HT1080 (cell line): ENCODE measurements at places on chromosomes 16 and 17. TPM values are rescaled to one million over a fixed set of nuclear protein-coding genes. Genes with fewer than 3 reads are reported as not detected.

The GJD3 gene
- total RNA-seq: not detected in 2 replicates

The ADCY7 gene
- total RNA-seq: 38.8 and 53.7 TPM in 2 replicates

The RGS11 gene
- 0.07 TPM in 1 of 2 replicates, not detected in the other for total RNA-seq

DNA sequence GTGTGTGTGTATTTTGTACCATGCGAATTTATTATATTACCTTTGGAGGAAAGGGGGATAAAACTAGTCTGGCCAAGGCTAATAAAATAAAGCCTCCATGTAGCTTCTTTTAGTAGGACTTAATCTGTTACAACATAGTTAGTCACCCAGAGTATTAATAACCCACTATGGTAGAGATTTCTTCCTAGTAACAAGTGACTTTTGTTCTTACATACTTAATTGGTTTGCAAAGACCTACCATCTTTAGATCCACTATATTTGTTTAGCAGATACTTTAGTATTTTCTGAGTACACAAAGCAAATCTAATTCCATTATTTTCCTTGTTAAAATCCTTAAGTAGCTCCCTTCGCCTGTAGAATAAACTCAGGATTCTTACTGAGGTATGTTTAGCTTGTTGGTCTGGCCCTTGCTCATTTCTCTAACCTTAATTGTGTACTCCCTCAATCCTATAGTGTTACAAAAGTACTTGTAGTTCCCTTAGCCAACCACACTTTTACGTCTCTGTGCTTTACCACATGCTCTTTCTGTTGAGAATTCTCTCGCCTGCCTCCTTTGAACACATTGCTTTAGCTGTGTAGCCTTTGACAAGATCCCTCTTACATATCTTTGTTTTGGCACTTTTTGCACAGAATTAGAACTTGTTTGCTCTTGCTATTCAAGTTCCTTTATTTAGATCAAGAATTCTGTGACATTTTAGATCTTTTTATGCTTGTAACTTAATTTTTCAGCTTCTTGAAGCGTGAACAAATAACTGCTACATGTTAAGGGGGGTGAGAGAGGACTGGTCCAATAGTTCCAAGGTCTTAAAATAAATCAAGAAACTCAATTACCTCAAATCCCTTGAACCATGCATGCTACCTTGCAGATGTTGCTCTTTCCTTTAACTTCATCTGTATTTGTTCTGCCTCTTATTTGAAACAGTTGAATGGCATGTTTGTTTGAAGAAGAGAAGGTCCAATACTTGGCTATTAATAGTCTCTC lies 23.8 kb downstream of the CLTC start:
- no peak for DNase-seq

DNA sequence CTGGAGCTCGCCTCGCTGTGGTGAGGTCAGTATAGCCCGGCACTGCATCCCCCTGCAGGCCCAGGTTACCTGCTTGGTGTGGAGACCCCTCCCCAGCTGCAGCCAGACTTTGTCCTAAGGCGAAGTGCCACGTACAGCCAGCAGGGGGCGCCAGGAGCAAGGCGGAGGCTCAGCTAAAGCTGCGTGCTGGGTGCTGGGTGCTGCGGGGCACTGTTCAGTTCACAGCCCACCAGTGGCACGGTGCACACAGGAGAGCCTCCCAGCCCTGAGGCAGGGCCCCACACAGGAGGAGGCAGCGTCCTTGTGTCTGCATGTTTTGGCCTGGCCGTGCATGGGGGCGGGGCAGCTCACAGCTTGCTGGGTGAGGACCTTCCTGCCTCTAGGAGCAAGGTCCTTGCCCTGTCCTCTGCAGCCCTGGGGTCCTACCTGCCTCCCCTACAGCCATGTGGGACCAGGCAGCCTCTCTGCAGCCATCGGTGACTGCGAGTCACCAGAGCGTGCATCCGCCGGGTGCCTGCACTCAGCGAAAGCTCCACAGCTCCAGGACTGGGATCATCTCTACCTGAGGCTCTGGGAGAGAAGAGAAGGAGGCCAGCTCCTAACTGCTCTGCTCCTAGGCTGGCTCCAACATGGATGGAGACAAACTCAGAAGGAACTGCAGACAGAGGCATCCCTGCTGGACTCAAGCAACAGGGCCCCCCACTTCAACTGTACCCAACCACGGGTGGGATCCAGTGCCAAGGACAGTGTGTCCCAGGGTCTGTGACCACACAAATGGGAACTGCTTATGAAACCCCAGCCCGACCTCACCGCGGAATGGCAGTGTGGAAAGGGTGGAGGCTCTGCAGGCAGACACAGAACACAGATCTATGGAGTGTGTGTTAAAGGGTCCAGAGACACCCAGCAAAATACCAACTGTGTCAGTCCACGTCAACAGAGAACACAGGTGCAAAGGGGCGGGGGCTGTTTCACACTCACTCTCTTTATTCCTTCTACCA lies 19.0 kb downstream of the SLC7A5 start:
- DNase-seq: peak; percentile 40
